SW 1271 (cell line): ENCODE measurements at places on chromosomes 13 and 19.
A peak's percentile ranks its signal among the peaks of the same experiment; 100 is the strongest.

- DNase-seq: no peak
Measured at GRCh38 chr19:426725-427445, 17.9 kb upstream of the C2CD4C start.

- DNase-seq: no peak
Measured at GRCh38 chr13:63024458-63024857, 1608.8 kb upstream of the PCDH20 start.

DNA sequence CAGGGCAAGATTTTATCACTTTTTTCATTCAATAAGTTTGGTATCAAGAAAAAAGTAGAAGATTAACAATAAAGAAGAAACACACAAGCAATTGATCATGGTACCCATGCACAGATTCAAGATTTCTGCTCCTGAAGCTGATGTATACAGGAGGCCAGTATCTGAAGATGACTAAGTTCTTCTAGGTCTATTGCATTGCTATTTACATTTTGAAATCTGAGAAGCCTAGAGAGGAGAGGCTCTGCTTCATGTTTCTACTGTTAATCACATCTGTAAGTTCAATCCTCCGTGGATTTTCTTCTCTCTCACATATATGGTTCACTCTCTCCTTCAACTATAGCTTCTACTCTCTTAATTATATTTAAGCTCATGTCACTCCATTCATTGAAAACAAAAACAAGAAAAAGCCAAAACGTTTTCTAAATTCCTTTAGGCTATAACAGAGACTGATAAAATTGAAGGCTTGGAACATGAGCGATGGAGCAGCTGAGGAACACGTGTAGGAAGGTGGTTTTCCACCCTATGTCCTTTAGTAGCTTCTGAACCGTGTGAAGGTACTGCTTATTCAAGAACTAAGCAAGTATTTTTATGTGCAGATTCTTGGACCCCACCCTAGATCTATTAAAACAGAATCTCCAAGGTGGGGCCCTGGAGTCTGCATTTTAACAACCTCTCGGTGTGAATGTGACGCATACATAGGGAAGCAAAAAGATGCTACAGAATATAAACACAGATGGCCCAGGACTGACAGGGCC, 198.2 kb downstream of the EFNB2 start:
- DNase-seq: no peak

- peak; percentile 72 for DNase-seq
Measured at GRCh38 chr19:33795370-33796163, 1.1 kb upstream of the KCTD15 start.

- no peak for DNase-seq
Measured at GRCh38 chr13:41299316-41300094, 11.6 kb upstream of the NAA16 start.

GRCh38 chr19:16363133-16363851, 38.7 kb downstream of the KLF2 start:
- DNase-seq: no peak

- no peak for DNase-seq
Measured at GRCh38 chr19:10224337-10224736, 6.8 kb downstream of the S1PR2 start.

DNA sequence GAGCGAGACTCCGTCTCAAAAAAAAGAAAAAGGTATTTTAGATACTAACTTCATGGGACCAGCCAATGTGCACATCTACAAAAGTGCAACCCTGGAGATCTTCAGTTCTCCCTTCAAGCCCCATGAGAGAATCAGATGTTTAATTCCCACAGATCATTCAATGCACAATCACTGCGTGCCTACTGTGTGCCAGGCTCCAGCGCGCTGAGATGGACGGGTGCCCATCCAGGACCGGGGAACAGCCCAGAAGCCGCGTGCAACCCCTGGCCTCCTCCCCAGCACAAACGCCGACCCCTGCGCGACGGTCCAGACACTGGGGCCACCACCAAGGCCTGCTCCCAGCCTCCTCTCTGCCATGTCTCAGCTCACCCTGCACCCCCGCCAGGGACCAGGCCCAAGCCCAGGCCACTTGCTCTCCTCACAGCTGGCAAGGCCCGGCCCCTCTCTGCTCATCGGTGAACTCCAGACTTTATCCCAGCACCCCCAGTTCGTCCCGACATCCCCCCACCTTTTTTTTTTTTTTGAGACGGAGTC, 5.3 kb downstream of the BTBD2 start:
- no peak for DNase-seq

DNA sequence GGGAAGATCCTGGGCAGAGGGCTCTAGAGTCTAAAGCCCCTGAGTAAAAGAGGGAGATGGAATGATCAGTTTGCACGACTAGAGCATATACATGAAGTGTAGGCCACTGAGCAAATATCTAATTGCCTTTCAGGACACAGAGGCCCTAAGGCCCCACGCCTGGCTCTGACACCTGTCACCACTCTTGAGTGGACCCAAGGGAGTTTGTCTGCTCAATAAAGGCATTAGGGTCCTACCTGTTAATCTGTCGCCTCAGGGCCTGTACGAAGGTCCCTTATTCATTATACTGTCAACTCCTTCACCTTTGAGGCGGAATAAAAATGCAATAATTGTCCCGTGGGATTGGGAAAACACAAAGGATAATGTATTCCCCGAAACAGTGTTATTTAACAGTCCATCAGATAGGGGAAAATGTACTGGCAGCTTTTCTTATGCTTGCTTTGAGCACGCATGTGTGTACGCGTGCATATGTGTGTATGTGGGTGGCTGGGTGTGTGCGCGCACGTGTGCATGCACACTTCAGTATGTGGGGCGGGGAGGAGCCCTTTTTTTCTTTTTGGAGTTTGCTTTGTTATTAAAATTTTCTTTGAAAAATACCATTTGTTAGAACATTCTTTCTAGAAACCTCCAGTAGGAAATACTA, 161.8 kb upstream of the SERP2 start:
- DNase-seq: no peak

DNA sequence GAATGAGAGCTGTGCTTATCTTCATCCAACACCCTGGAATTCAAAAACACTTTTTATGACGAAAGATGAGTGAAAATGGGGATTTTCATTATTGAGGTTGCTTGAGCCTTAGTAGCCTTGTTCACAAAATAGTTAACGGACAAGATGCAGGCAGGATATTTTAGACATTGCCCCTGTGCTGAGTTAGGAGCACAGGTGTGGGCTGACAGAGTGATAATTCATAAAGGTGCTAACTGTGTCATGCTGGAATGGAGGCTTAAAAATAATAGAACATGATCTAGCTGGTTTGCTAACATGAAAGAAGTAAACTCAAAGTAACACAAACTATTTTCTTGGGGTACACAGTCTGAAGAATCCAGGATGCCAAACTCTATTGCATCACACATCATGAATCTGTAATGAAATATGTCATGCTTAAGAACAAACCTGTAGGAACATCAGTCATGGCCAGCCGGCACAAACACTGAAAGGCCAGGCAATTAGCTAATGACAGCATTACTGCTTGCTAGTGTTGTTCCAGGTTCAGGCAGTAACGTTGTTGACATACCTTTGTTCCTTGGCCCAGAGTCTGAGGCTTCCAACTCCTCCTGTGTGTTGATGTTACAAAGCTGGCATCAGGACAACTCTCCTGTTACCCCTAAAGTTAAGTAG, 55.3 kb downstream of the FRY start:
- DNase-seq: no peak

DNA sequence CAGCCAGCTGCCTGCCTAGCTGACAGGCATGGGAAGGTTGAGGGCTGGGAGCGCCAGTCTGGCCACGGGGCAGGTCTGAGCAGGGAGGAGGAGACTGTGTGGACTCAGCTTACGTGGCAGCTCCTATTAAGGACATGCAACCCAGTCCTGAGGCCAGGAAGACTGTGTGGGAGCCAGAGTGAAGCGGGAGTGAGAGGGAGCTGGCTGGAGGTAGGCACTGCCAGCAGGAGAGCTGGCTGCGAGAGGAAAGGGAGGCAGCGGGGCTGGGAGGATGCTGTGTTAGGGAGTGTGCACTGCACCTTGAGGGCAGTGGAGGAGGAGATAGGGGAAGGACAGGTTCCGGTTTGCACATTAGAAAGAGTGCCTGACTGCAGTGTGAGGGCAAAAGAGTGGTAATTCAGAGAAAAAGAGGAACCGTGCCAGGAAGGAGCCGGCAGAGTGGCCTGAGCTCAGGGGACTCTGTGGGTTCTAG, 99.2 kb downstream of the SLC7A1 start:
- DNase-seq: no peak

DNA sequence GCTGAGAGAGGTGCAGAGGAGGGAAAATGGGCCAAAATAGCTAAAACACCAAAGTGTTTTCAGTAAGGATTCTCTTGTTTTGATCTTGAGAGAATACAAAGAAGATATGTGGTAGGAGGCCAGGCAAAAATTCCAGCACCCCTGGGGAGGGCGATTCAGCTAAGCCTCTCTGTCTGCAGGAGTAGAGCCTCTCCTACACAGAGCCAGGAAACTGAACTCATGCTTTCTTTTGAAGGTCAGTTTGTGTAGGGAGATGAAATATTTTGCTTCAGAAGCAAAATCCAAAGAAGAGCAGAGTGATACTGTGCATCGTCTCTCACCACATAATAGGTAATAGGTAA, 565.0 kb downstream of the FGF9 start:
- no peak for DNase-seq

- DNase-seq: no peak
Measured at GRCh38 chr13:68813180-68813796, 1294.3 kb upstream of the ATXN8OS start.

- DNase-seq: no peak
Measured at GRCh38 chr19:13506471-13506820, at the start of gene CACNA1A. Gene CACNA1A (minus strand): TSS chr19:13506479. CDS start chr19:13506224, 255 bp downstream.

- DNase-seq: no peak
Measured at GRCh38 chr19:15062036-15062435, 12.8 kb downstream of the CASP14 start.

DNA sequence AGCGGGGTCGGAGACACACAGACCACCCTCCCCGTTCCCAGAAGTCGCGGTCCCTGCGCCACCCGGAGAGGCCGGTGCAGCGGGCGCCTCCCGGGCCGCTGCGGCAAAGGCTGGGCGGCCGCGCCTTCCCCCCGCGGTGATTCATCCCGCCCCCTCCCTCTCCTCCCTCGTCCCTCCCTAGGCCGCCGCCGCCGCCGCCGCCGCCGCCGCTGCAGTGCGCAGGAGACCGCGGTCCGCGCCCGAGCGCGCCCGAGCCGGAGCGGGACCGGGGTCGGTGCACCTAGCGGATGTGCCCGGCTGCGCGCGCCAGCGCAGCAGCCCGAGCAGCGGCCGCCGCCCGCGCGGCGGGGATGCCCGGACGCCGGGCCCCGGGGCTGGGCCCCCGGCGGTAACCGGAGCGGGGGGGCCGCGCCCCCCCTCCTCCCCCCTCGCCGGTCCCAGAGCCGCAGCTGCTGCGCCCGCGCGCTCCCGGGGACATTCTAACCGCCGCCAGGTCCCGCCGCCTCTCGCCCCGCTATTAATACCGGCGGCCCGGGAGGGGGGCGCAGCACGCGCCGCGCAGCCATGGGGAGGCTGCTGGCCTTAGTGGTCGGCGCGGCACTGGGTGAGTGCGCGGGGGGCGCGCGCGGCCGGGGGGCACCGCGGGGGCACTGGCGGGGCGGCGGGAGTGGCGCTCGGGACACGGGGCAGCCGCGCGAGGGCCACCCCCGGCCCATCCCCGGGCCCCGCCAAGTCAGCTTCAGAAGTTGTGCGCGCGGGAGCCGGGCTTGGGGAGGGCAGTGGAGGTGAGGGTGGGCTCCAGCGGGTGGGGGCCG, at the start of gene SCN1B:
Gene SCN1B, plus strand, starts transcription at position 214 of the 815 bp plus-strand sequence. Its CDS starts 351 bp downstream, at position 565.
- DNase-seq: no peak

DNA sequence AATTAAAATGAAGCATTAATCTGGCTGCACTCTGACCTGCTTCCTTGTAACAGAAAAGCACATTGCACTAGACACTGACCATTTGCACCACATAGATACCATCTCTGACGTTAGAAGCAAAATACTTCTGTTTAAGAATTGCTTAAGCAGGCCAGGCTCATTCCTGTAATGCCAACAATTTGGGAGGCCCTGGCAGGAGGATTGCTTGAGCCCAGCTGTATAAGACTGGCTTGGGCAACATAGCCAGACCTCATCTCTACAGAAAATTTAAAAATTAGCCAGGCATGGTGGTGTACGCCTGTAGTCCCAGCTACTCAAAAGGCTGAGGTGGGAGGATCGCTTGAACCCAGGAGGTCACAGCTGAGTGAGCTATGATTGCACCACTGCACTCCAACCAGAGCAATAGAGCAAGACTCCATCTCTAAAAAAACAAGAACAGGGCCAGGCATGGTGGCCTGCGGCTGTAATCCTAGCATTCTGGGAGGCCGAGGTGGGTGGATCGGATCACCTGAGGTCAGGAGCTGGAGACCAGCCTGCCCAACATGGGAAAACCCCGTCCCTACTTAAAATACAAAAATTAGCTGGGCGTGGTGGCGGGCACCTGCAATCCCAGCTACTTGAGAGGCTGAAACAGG, 7.0 kb upstream of the TLE6 start:
- DNase-seq: no peak

- DNase-seq: no peak
Measured at GRCh38 chr19:3135961-3136683, at the start of gene GNA15. Gene GNA15 (plus strand): TSS chr19:3136033. CDS start chr19:3136451, 418 bp downstream.

- no peak for DNase-seq
Measured at GRCh38 chr19:8046569-8047165, 5.9 kb upstream of the CCL25 start.

- DNase-seq: no peak
Measured at GRCh38 chr19:28023064-28023463, 1189.9 kb downstream of the UQCRFS1 start.

- DNase-seq: no peak
Measured at GRCh38 chr19:56978023-56978565, 137.6 kb upstream of the PEG3 start.

DNA sequence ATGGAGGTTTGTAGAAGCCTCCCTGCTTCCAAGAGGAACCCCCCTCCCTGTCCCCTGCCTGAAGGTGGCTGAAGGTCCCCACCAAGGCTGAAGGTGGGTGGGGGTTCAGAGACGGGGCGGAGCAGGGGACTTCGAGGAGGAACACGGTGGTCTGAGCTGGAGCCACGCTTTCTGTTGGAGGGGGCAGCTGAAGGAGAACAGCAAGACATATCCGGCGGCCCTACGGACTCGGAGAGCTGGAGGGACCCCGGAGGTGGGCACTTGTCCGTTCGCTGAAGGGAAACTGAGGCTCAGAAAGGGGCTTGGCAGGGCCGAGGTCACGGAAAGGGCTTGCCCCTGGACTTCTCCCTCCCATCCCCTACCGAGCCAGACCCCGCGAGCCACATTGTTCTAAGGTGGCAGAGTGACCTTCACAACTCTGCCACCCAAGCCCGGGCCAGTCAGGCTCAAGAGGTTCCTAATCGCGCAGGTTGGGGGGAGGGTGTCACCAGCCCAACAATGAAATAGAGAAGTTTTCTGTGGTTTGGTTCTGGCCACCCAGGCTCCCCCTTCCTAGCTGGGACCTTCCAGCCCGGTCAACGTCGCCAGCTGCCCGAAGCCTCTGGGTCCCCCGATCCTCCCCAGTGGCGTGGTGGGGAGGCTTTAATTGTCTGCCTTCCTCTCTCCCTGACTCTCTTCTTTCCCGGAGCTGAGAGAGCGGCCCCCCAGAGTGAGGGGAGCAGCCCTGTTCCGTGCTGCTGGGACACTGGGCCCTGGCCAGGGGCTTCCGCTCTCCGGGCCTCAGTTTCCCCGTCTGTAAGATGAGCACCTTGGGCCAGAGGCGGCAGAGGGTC, 15.5 kb upstream of the KCNN1 start:
- no peak for DNase-seq

DNA sequence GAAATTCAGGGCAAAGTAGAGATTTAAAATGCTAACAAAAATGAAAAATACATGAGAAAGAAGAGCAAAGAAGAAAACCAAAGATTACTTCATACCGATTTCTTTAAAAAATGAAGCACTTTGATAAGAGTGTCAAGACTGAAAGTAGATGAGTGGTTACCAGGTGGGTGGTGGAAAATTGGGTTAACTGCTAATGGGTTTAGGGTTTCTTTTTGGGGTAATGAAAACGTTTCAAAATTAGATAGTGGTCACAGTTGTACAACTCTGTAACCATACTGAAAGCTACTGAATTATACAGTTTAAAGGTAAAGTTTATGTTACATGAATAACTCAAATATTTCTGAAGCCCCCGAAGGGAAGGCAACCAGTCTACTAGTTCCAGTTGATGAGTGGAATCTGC, 179.4 kb downstream of the NDFIP2 start:
- no peak for DNase-seq
